ENCODE measurements at places on chromosomes 7 and 10.

GRCh38 chr10:103855424-103855823, at the start of gene SH3PXD2A:
SH3PXD2A (minus strand) TSS chr10:103855576; CDS start chr10:103855266, 310 bp downstream.
- DNase-seq = no peak

GRCh38 chr7:7553386-7553785, 13.3 kb upstream of the MIOS start:
- DNase-seq = no peak

- DNase-seq = no peak
Measured at GRCh38 chr7:67696124-67696523, 699.5 kb downstream of the TYW1 start.

GRCh38 chr10:67433276-67433675, 262.7 kb downstream of the CTNNA3 start:
- DNase-seq = no peak

DNA sequence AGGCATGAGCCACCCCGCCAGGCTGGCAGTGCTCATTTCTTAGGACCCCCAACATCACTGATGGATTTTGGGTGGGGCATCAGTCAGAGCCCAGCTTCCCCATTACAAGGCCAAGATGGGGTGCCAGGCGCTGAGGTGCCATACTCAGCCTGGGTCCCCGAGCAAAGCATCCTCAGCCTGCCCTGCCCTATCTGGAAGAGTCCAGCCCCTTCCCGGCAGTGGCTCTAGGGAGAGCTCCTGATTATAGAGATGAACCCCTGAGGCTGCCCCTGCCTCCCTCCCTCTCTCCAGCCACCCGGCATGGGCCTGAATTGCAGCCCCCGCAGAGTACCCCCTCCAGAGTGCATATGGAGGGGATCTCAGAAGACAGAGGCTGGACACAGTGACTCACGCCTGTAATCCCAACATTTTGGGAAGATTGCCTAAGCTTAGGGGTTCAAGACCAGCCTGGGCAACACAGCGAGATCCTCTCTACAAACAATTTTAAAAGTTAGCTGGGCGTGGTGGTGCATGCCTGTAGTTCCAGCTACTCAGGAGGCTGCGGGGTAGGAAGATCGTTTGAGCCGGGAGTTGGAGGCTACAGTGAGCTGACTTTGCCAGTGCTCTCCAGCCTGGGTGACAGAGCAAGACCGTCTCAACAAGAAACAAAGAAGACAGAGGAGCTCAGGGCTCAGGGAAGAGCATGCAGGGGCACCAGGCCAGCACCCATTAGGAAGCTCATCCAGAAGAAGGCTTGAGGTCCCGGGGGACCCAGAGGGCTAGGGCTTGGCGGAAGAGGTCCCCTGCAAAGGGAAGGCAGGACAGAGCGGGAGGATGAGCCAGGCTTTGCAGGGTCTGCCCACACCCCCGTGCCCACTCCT, 13.3 kb downstream of the LAT2 start:
- no peak for DNase-seq

DNA sequence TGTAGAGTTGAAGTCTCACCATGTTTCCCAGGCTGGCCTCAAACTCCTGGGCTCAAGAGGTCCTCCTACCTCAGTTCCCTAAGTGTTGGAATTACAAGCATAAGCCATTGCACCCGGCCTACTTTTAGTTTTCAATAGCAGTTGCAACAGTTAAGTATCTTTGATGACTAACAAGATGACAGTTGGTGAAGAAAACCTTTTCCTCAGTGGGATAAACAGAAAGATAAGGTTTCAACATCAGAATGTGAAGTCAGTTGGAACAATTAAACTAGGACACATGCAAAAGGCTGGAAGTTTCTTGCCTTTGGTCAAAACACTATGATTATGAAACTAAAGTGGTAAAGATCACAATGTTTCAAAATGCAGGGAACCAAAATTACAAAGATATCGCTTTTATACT, 169.2 kb downstream of the ZNF438 start:
- peak; percentile 97 for DNase-seq

DNA sequence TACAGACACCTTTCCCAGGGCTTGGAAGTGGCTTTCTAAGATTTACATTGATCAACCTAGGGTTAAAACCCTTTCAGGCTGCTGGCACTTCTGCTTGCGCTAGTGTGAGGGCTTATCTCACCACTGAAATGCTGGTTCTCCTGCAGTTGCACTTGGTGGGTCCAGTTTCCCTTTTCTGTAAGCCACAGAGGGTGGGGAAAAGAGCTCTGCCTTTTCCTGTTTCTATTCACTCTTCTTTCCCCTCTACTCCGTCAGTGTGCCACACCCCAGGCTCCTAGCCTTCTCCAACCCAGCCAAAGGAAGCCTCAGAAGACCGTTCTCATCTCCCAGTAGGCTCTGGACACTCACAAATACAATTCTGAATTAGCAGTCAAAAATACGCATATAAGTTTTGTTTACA, 19.0 kb upstream of the CAPZA2 start:
- no peak for DNase-seq

- DNase-seq = peak; percentile 83
Measured at GRCh38 chr7:75971961-75972763, 22.2 kb downstream of the TMEM120A start.

GRCh38 chr7:150848111-150848510, 4.2 kb upstream of the AOC1 start:
- DNase-seq = no peak

DNA sequence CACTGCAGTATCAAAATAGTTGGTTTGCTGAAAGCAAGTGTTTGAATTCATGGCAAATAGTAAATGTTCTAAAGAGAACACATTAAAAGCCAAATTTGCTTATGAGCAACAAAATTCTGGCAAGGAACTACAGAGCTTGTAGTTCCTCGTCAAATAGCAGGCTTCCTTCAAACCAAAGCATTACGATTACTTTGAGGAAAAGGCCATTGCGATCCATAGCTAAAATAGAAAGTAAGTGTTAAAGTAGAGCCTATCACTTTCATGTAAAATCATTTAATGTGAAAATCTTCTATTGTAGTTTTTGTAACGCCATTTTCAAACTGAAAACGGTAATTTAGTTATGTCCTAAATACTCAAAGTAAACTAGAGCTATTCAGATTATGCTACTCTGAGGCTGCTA, 20.1 kb downstream of the CACNA2D1 start:
- DNase-seq = no peak

DNA sequence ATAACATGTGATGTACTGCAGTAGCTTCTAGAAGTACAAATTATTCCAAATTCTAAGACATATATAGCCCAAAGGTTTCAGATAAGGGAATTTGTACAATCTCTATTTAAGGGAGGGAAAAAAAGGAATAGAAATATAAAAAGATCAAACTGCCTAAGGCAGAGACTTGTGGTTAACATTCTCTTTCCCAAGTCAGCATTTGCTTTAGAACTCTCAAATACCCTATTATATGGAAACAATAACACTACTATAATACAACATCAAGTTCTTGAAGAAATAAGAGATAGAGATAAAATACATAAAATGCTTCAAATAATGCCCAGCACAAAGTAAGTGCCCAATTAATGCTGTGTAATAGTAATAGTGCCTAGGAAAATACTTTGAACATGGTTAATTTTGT, 123.1 kb downstream of the CRPPA start:
- DNase-seq = no peak

DNA sequence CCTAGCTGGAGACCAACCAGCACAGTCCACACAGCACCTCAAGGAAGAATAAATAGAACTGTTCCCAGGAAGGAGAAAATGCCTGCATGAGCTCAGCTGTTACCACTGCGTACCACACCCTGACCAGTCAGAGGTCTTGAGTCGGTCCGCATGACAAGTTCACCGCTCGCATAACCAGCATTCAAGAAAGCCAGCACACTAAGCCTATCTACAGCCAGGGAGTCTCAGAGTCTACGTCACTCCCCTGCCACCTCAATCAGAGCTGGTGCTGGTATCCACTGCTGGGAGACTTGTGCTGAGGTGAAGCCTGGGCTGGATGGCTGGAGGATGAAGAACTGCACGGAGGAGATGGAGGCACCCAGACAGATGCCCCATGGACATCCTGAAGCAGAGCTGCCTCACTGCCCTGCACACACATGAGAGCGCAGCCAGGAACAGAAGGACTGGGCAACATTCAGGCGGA, 19.6 kb downstream of the AKR1C1 start:
- peak; percentile 74 for DNase-seq

GRCh38 chr10:97292862-97293198, 393 bp upstream of the ARHGAP19 start:
- DNase-seq = no peak

- DNase-seq = no peak
Measured at GRCh38 chr7:134200970-134201369, 73.8 kb downstream of the LRGUK start.

- DNase-seq = peak; percentile 12
Measured at GRCh38 chr7:85070967-85071628, 115.8 kb downstream of the SEMA3D start.

DNA sequence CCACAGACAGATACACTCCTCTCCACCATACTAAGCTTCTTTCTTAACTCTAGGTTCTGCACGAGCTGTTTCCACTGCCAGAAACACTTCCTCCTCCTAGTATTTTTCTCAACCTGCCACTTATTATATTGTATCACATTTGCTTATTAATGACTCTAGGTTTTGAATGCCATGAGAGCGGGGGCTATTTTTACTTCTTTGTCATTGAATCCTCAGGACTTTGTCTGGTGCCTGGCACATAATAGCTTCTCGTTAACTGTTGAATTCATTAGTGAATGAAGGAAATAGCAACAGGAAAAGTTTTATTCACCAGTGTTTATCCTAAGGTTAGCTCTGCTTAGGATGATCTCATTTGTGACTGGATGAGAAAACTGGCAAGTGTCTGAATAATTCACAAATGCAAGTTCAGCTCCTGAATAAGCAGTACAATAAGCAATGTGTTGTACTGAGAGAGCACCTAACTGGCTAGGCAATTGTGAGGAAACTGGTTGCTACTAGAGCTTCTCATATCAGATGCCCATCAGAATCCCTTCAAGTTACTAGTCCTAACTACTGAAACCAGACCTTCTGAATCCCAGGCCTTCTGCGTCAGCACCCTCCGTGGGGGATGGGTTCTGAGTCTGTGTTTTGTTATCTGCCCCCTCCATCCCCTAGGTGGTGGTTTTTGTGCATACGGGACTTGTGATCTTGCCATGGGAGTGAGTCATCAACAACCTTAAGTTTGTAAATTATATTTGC, 92.7 kb downstream of the LSMEM1 start:
- peak; percentile 27 for DNase-seq

- DNase-seq = peak; percentile 92
Measured at GRCh38 chr7:28738412-28738811, 219.7 kb downstream of the TRIL start.
